ENCODE measurements at places on chromosomes 16 and 17. TPM values are rescaled to one million over a fixed set of nuclear protein-coding genes. Genes with fewer than 3 reads are reported as not detected.
A peak's percentile ranks its signal among the peaks of the same experiment; 100 is the strongest.

The RAC3 gene
- 2.2 TPM for total RNA-seq

- DNase-seq: no peak
Measured at GRCh38 chr16:1151424-1152122, 1.3 kb upstream of the CACNA1H start.

The WSB1 gene
- total RNA-seq: 48.7 TPM

GRCh38 chr17:63694229-63694949, 5.5 kb downstream of the LIMD2 start:
- DNase-seq: no peak

GRCh38 chr16:68590201-68590994, 51.3 kb downstream of the ZFP90 start:
- DNase-seq: no peak

DNA sequence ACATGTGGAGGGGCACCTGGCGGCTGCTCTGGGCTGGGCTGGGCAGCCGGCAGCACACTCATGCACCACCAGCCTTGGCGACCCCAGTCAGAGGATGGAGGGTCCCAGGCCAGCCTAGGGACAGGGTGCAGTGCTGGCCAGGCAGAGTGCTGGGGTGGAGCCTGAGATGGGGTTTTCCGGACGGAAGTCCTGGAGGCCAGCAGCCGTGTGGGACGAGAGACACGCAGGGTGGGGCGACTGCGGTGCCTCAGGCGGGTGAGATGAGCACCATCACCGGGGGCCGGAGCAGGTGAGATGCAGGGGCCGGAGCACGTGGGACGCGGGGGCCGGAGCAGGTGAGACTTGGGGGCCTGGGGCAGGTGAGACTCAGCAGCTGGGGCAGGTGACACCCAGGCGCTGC, 55.2 kb downstream of the LMF1 start:
- DNase-seq: peak; percentile 59

GRCh38 chr17:75511610-75512575, 3.4 kb downstream of the CASKIN2 start:
- DNase-seq: peak; percentile 58

All from Right ventricle myocardium inferior (tissue), 1 donor.